NCI-H187 treated with DMSO at 0.1 percent for 48 hours (cell line): ENCODE measurements at places on chromosomes 16 and 17.

DNA sequence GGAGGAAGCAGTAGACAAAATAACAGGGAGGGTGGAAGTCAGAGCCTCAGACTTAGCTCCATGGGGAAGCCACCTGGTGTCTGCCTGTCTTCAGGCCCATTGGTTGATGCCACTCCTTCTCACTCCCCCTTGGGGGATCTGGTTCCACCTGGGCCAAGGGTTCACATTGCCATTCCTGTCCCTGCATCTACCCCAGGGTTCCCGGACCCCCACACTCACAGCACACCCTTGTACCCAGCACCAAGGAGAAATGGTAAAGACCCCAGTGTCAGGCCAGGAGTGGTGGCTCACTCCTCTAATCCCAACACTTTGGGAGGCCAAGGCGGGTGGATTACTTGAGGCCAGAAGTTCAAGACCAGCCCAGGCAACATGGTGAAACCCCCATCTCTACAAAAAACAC is 1.0 kb upstream of the CA7 start:
- no peak for DNase-seq

DNA sequence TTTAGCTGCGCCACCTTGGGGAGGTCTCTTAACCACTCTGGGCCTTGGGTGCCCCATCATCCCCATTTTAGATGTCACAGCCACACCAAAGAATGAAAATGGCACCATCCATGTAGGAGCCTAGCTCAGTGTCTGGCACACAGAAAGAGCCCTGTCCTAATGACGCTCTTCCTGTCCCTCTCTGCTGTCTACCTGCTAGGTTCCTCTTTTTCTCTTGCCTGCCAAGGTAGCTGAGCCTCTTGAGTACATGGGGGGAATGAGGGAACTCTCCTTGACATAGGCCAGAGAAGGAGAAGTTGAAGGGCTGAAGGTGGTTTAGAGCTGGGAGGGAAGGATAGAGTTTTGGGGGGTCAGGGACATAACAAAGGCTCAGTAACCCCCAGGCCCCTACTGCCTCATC is 1.8 kb downstream of the RUNDC3A start:
- no peak for DNase-seq

DNA sequence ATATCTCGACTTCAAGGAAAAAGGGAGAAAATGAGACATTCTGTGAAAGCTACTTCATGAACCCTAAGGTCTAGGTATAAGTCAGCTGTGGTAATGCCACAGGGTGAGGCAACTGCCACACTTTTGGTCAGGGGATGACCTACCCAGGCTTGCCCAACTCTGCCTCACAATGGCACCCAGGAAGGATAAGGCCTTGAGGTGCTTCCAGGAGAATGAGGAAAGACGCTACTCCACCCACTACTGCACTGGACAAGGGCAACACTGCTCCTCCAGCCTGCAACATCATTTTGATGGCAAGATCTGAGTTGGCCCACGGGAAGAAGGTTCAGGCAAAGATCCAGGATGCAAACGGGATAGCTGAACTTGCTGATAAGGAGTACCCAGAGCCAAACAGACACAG is 22.0 kb upstream of the GFOD2 start:
- no peak for DNase-seq

DNA sequence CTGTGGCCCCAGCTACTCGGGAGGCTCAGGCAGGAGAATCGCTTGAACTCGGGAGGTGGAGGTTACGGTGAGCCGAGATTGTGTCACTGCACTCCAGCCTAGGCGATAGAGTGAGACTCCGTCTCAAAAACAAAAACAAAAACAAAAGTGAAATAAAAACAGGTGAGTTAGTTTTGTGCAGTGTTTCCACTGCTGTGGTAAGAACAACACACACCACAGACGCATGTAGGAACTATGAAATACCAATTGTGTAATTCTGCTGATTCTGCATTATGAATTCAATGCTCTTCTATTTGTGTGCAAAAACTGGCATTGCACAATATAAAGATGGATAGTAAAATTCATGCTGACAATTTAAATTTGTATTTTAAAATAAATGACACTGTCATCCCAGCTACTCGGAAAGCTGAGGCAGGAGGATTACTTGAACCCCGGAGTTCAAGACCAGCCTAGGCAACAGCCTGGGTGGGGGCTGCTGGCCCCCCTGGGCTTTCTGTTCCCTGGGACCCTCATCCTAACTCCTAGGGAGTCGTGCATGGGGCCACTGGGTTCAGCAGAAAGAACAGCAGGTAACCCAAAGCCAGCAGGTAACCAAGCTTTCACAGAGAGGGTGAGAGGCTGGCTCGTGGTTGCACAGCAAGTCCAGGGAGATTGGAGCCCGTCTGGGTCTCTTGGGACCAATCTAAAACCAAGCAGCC is 10.6 kb upstream of the RHBDF2 start:
- DNase-seq: no peak

- no peak for DNase-seq
These were observed 16.7 kb downstream of the RFFL start for GRCh38 chr17:35046740-35047283.

DNA sequence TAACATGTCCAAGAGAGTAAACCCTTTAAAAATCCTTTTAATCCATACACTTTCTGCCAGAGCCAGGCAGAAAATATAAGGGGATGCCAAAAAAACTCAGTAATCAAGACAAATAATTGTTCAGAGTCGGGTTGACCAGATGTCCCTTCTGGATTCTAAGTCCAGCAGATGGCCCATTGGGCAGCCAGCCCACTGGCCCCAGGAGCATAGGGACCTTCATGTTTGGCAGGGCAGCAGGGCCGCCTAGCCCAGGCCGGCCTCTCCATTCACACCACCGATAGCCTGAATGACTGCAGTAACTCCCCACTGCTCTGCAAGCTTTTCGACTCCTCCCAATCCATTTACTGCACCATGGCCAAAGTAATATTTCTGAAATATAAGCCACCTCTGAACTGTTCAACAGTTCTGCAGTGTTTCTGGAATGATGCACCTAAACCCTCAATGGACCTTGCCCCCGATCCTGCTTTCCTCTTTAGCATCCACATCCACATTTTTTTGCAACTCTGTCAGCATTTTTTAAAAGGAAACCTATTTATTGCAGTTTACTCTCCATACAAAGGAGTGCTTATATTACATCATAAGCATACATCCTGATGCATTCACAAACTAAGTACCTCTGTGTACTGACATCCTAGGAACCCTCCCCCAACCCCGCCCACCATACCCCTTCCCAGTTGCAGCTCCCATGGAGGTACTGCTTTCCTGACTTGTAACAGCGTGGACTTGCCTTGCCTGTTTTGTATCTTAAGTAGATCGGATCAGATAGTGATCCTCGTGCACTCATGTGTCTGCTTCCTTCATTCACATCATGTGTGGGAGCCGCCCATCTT is 46.4 kb downstream of the LDHD start:
- no peak for DNase-seq

DNA sequence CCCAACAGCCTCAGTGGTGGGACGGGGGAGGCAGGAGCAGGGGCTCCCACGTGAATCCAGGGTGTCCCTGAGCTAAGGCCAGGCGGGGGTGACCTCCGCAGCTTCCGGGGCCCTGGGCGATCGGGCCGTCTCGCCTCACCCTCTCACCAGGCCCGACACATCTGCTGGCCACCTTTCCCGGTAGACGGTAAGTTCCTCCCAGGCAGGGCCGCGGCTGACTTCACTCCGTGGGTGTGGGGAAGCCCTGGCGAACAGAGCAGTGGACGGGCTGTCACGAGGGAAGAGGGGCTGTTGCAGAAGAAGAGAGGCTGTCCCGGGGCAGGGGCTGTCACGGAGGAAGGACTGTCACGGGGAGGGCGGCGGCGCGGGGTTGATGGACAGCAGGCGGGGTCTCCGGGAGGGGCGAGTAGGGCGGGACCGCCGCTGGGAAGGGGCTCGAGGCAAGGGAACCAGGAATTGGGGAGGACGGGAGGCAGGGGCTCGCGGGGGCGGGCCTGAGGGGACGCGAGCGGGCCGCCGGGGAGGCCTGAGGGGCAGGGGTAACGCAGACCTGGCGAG is 498 bp downstream of the PKMYT1 start:
- no peak for DNase-seq

GRCh38 chr17:10200016-10200415 is 1.6 kb upstream of the GAS7 start:
- no peak for DNase-seq

- no peak for DNase-seq
These were observed 121.1 kb downstream of the IRX5 start for GRCh38 chr16:55051571-55052347.

GRCh38 chr16:56749672-56750491 is 20.0 kb downstream of the NUP93 start:
- DNase-seq: no peak

- no peak for DNase-seq
These were observed 32.4 kb downstream of the SCNN1B start for GRCh38 chr16:23334457-23334853.

- DNase-seq: no peak
These were observed 19.4 kb downstream of the ERN1 start for GRCh38 chr17:64110379-64111152.

GRCh38 chr16:48001324-48001895 is 154.4 kb downstream of the ABCC12 start:
- DNase-seq: no peak

DNA sequence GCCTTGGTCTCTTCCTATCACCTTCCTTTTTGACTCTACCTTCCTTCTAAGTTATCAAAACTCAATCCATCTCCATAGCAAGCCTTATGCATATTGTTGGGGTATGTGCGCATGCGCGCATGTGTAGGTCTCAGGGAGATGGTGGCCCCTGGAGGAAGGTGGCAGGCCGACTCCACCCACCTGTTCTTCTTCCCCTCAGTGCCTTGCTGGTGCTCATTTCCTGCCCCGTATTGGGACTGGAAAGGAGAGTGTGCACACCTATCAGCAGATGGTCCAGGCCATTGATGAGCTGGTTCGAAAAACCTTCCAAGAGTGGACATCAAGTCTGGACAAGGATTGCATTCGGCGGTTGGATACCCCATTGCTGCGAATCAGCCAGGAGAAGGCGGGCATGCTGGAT is 25.2 kb downstream of the DNAH2 start:
- DNase-seq: no peak

GRCh38 chr17:82212331-82213250 is at the start of gene CCDC57:
TSS of gene CCDC57 (minus strand) at chr17:82212842. CDS start at chr17:82201944, 10,898 bp downstream.
- DNase-seq: no peak

DNA sequence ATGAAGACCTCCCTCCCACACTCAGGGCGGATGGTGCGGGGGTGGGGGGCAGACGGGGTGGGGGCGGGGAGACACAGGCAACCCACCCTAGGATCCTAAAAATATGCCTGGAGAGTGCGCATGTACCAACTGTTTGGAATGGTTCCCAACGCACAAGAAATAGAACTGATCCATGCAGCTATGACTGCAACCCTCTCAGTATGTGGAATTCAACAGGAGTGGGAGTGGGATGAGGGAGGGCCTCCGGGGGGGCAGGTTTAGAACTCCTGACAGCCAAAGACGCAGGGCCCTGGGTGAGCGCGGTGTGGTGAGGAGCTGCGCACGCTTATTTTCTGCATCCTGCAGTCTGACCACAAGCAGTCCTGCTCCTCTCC is 1.1 kb upstream of the P2RX5 start:
- DNase-seq: no peak

DNA sequence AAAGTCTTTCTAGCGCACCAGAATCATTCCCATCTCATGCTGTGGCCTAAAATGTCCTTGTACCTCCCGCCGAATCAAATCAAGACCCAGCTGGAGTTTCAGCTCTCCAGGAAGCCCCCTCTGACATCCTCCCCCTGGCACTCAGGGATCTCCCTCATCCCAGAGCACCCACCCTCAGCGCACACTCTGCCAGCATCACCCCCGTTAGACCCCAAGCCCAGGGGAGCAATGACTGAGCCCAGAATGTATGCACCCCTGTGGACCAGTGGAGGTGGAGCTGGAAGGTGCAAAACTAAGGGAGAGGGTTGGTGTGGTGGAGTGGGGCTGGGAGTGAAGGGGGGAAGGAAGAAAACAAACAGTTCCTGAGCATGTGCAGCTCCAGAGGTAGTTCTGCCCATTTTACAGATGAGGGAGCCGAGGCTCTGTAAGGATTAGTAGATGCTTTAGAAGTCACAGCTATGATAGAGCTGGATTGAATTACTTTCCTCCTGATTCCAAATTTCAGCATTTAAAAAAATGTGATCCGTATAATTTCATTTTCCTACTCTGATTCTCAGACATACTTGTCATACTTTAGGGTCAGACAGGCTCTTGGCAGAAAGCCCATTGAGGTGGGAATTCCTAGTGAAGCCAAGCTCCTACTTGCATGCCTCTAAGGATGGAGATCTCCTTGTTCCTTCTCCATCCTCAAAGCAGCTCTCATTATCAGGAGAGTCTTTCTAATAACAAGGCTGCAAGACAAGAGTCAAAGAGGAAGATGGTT is 242.7 kb downstream of the KATNIP start:
- DNase-seq: no peak

GRCh38 chr17:48738803-48739526 is 10.4 kb upstream of the HOXB13 start:
- no peak for DNase-seq

DNA sequence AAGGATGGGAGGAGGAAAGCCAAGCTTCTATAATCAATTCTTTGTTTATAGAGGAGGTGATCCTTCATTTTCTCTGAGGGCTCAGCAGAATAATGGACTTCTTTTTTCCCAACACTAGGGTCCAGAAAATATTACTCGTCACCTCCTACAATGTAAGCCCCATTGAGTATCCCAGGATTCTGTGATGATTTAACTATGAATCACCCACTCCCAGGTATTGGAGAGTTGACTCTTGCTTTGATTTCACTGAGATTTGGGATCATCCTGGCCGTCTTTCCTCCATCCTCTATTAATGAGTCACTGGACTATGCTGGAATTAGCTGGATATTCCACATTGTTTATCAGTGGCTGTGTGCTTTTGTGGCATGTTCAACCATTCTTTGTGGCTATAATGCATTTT is 452.0 kb downstream of the NPIPA7 start:
- no peak for DNase-seq

DNA sequence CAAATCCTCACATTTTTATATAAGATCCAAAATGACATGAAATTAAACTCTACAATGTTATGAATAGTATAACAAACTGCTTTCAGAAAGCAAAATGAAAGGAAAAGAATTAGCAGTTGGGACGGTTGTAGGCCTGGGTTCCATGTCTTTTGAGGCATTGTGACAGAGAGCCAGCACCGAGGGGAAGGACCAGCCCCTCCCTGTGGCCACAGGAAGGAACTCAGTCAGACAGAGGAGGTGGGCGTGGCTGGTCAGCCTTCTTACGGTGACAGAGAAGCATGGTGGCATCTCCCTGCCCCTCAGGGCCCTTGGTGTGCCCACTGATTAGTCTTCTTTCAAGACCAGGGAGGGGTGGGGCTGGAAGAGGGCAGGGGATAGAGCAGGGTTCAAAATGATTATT is 5.7 kb downstream of the ZNF319 start:
- DNase-seq: no peak

- DNase-seq: no peak
These were observed 15.6 kb downstream of the ATP6V0A1 start for GRCh38 chr17:42474276-42474675.

GRCh38 chr17:80577876-80578570 is 33.4 kb downstream of the RPTOR start:
- no peak for DNase-seq

GRCh38 chr17:652314-652713 is 62.3 kb downstream of the VPS53 start:
- DNase-seq: no peak
